ENCODE measurements at places on chromosomes 16 and 17.

GRCh38 chr16:50600582-50601283 lies 52.5 kb downstream of the NKD1 start:
- DNase-seq: no peak

DNA sequence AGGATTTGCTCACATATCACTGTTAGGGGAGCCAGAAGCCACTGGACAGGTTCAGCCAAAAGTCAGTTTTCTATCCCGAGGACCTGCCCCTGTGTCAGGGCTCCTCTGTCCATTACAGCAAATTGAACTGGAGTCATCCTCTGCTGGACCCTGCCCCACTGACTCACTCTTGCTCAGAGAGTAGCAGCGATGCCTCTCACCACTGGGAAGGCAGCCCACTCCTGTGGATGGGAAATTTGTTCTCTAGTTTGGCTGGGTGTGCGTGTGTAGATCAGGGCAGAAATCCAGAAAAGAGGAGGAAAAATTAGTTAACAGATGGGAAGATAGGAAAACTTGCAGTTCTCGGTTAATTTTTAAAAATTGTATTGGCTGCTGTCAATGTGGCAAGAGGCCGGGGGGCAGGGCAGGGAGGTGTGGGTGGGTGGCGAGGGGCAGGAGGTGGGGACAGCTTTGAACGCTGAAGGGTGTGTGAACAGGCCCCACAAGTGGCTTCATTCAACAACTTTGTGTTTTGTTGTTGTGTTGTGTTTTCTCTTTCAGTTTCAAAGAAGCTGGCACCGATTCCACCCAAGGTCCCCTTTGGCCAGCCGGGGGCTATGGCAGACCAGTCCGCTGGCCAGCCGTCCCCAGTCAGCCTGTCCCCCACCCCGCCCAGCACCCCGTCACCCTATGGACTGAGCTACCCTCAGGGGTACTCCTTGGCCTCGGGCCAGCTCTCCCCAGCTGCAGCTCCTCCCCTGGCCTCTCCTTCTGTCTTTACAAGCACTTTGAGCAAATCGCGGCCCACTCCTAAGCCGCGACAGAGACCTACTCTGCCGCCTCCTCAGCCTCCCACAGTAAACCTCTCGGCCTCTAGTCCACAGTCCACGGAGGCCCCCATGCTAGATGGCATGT lies 33.6 kb downstream of the ELAC2 start:
- no peak for DNase-seq

- no peak for DNase-seq
Observed at GRCh38 chr16:61323456-61323855, 712.8 kb downstream of the CDH8 start.

DNA sequence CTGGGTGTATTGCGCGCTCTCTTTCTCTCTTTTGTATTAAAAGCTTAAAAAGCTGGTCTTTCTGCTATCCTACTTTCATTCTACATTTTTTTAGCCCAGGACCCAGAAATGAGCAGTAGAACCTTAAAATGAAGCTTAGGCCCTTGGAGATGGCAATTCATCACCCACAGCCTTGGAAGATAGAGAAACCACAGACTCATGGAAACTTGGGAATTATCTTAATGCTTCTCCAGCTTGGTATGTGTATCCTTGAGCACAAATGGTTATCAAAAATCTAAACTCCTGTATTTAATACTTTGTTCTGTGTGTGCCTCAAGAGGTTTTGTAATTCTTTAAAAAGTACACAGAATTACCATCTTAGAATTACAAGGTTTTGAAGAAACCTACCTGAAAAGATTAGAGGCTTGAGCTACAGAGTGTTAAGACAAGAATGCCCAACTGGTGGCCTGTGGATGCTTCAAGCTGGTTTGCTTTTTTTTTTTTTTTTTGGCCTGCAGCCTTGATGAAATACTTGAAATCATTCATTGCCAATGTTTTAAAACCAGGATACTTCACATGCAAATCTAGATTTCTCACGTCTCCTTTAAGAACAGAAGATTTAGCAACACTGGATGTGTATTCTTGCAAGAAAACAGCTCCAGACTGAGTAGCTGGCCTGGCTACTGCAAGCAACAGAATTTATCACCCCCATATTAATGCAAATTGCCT lies 105.0 kb downstream of the XYLT1 start:
- no peak for DNase-seq

- no peak for DNase-seq
Observed at GRCh38 chr16:12160249-12160648, 183.7 kb downstream of the SNX29 start.

DNA sequence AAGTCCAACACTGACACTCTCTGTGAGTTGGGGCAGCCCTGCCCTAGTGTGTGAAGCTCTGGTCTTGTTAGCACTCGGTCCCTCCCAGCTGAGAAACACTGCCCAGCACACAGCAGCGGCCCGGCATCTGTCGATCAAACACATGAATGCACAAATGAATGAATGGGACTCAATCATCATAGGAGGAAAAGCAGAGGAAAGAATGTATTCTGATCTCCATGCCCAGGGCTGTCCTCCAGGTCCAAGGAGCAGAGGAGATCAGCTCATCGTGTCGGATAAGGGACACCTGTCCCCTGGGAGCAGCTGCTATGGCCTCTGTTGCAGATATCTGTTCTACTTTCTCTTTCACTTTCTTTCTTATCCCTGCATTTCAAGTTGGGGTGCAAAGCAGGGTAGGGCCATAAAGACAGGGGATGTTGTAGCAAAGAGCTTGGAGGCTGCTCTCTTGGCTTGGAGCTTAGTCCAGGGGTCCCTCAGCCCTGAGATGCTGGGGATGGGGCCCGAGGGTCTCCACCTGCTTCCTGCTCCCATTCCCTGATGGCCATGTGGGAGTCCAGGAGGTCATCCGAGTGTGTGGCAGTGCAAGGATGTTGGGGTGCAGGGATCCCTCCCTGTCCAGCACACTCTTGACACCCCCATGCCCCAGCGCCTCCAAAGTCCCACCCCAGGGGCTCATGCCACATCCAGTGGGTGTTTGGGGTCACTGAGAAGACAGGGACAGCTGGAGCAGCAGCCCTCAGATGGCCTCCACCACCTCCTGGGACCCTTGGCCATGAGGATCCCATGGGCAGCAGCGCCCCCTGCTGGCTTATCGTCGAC lies 88.2 kb downstream of the IRF8 start:
- no peak for DNase-seq

DNA sequence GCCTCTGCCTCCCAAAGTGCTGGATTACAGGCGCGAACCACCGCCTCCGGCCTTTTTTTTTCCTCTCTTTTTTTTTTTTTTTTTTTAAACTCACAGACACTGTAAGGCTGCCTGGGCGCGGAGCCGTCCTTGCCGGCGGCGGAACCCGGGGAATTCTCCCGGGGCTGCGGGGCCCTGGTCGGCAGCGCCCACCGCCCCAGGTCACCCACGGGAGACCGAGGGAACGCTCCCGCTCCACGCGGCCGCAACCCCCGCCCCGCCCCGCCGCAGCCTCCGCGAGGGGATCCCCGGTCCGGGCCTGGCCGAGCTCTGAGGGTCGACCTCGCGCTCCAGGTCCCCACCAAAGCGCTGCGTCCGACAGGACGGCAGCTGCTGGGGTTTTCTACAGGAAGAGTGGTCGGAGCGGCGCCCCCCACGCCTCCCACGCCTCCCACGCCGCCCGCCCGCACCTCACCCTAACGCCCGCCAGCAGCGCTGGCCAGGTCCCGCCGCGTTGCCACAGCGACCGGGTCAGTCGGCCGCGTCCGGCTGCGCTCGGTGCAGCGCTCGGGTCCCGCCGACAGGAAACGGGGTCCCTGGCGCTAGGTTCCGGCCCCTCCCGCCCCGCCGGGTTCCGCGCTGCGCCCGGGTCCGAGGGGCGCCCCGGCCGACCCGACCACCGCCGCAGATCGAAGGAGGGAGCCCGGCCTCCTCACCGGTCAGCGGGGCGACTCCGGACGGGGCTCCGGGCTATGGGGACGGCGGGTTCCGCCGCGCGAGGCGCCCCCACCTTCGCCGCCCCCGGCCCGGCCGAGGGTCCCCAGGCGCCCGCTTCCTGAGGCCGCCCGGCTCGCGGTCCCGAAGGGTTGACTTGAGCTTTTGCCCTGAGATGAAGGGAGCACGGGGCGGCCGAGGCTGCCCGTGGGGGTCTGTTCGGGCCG lies at the start of gene CCDC57:
Gene CCDC57 (minus strand): TSS at position 512 of the 920 bp plus-strand sequence. CDS start 10,898 bp downstream, outside the sequence.
- peak; percentile 81 for DNase-seq

- DNase-seq: no peak
Observed at GRCh38 chr16:85370543-85370880, 242.6 kb upstream of the GSE1 start.

DNA sequence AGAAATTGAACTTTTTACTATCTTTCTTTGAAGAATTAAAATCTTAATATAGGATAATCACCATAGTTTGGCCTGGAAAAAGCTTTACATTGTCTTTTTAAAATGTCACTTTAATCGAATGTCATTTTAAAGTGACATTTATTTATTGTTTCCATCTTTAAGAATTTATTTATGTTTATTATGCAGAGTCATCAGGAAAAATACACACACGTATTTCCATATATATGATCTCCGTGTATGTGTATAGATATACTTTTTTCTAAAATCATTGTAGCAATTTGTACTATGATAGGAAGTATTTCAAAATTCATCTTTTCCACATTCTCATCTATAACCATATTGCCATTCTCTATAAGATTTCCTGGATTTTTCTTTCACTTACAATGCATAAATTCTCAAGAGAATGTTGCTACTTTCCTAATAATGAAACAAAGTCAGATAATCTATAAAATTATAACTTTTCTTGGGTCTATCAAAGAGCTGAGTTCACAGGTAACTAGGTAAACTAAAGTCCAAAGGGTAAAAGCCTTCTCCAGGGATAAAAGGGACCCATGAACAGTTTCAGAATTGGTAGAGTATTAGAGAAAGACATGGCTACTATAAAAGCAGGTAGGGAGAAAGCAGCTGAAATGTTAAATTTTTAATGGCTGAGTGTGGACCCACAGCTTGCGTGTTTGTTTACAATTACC lies 11.9 kb downstream of the ABCA8 start:
- no peak for DNase-seq

DNA sequence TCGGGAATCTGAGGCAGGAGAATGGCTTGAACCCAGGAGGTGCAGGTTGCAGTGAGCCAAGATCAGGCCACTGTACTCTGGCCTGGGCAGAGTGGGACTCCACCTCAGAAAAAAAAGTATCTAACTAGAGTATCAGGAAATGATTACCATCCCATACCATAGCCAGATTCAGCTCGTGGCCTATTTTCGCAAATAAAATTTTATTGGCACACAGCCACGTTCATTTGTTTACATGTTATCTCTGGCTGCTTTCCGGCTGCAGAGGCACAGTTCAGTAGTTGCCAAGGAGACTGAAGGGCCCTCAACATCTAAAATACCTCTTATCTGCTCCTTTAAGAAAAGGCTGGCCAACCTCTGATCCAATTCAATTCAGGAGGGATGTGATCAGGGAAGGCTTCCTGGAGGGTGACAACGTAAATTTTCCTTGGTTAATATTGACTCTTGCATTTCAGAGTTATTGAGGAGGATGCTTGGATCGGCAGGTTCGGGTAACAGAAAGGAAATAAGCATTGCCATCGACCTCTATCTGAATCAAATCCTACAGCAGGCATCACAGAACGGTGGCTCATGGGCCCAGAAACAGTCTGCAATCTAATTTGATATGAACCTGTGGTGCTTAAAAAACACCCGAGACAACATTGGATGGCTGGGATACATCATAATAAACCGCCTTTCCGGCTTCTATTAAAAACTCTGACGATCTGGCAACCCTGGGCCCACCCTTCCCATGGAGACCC lies 73.8 kb downstream of the XYLT1 start:
- no peak for DNase-seq

GRCh38 chr16:28182183-28182582 lies 29.6 kb downstream of the XPO6 start:
- peak; percentile 45 for DNase-seq

- DNase-seq: no peak
Observed at GRCh38 chr17:15457723-15458094, 9.7 kb downstream of the CDRT4 start.

- no peak for DNase-seq
Observed at GRCh38 chr16:75237398-75238131, 13.9 kb downstream of the BCAR1 start.

- peak; percentile 2 for DNase-seq
Observed at GRCh38 chr17:35801583-35802224, 6.3 kb upstream of the MMP28 start.

GRCh38 chr17:35022536-35023063 lies 40.9 kb downstream of the RFFL start:
- peak; percentile 92 for DNase-seq

GRCh38 chr16:23629516-23629915 lies 11.6 kb downstream of the PALB2 start:
- no peak for DNase-seq

DNA sequence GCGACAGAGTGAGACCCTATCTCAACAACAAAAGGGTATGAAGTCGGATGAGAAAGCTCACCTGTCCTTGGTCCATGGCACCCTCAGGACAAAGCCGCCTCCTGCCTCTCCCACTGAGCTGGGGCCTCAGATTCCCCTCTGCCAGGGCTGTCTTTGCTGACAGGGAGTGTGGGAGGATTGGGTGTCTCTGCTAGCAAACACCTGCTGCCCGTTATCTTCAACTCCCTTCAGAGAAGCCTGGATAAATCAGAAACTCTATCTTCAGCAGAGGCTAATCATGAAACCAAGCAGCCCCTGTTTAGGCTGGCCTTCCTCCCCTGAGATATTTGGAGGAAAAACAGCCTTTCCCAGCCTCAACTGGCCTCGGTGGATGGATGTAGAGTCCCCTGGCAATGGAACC lies 36.3 kb upstream of the CDH1 start:
- no peak for DNase-seq

DNA sequence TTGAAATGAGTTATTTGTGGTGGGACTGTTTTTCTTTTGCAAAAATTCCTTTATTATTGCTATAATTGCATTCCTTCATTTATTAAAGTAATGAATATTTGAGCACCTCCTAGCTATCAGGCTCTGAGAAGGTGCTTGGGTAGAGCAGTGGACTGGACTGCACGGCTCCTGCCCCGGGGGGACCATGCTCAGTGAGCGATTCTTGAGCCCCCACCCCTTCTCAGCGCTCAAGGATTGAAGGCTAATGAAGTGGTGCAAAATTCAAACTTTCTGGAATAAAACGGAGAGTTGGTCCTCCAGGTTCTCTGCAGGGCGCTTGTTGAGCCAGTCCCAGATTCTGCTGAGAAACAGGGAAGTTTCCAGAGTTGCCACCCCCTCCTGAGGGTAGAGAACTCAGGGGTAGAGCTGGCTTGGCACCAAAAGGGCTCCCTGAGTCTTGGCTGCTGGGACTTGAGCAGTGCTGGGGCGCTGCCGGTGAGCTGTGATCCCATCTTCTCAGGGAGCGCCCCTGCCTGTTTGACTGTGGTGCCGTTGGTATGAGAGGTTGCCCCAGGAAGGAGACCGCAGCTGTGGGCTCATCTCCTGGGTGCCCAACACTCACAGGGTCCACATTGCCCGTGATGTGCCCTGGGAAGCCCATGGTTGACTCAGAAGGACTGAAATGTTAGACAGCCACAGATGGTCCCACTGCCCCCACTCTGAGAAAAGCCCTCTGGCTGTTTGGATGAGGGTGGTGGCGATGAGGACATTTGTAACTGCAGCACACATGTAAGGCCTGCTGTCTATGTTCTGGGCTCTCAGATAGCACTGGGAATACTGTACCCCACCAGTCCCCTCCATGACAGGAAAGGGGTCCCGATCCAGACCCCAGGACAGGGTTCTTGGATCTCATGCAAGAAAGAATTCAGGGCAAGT lies 20.0 kb downstream of the KSR1 start:
- DNase-seq: no peak
